Activated T-helper 1 cell treated with anti-CD3 and anti-CD28 coated beads, Interleukin-2, amount 50 U/mL, for 16 hours (primary cell): ENCODE measurements at places on chromosomes 5 and 9.

DNA sequence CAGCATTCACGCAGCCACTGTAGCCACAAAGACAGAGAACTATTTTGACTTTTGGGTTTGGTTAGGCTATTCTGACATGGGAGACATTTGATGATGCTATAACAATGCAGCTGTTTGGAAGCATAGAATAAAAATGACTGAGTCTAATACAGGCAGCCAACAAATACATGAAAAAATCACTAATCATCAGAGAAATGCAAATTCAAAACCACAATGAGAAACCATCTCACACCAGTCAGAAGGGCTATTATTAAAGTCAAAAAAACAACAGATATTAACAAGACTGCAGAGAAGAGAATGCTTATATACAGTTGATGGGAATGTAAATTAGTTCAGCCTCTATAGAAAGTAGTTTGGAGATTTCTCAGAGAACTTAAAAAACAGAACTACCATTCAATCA, 107.1 kb upstream of the POC5 start:
- no peak for DNase-seq

GRCh38 chr5:610744-611730, 1.1 kb upstream of the CEP72 start:
- no peak for DNase-seq

DNA sequence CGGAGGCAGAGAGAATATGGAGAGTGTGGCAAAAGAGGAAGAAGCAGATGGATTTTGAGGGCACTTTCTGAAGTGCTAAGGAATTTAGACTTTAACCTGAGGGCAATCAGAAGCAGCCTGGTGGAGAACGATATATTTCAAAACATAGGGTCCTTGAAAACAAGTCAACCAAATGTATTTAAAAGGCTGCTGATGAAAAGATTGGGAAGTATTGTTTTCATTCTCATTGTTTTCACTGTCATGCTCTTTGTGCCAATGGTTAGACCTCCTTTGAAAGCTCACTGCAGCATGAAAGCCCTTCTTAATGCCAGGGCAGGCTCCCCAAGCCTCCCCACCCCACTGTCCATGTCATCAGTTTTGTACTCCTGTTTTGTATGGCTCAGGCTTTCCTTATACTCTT, 2.5 kb upstream of the GPX3 start:
- no peak for DNase-seq

DNA sequence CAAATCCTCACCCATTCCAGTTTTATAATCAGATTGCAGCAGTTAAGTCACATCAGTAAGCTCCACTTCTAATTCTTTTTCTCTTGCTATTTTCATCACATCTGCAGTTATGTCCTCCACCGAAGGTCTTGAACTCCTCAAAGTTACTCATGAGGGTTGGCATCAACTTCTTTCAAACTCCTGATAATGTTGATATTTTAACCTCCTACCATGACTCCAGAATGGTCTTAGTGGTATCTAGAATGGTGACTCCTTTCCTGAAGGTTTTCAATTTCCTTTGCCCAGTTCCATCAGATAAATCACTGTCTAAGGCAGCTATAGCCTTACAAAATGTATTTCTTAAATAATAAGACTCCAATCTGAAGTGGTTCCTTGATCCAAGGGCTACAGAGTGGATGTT, 53.8 kb upstream of the EDIL3 start:
- DNase-seq, result no peak

GRCh38 chr9:126496781-126497659, 116.7 kb upstream of the LMX1B start:
- DNase-seq, result no peak

DNA sequence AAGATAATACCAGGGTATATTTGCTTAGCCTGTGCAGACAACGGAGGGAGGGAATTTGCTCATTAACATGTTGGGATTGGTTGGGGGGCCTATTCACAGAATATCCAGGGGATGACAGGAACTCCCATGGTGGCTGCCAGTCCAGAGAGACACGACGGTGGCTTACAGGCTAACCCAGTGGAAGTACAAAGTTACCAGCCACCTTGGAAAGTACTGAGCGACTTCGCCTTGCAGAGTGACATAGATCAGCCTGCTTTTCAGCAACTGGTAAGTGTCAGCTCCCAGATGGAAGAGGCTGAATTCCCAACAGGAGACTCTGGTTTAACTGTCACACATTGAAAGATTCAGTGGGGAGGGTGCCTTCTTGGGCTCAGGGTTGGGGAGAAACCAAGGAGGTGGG, 7.9 kb downstream of the ISL1 start:
- DNase-seq, result no peak

- no peak for DNase-seq
Observed at GRCh38 chr5:38117784-38118479, 140.4 kb upstream of the EGFLAM start.

DNA sequence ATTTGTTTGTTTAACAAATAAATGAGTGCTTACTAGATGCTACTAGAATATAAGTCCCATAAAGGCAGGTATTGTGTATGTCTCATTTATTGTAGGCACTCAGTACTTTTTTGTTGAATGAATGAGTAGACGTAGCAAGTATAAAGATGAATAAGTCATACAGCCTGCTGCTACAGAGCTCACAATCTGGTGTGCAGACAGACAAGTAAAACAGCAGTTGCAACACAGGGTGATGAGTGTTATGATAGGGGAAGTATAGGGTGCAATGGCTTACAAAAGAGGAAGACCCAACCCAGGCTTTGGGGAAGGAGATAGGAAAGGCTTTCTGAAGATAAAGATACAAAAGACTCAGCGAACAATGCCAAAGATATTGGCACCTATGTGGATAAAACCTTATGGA, 47.7 kb downstream of the SH3RF2 start:
- DNase-seq, result no peak

- no peak for DNase-seq
Observed at GRCh38 chr9:130689937-130690700, 3.5 kb upstream of the EXOSC2 start.

DNA sequence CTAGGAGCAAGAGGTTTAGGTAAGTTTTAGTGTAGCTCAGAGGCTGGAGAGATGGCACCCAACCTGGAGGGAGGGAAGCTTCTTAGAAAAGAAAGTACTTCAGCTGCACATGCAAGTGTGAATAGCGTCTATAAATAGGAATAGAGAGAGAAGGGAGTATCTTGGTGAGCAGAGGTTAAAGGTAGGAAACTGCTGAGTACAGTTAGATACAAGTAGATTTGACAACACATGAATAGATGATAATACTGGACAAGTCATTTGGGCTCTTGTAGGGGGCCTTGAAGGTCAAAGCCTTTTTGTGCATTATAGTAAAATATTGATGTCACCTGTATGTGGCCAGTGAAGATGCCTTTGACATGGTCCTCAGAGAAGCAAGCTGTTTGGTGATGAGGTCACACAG, 34.2 kb downstream of the ANP32B start:
- DNase-seq, result no peak

GRCh38 chr9:115378241-115378640, 260.3 kb upstream of the TNC start:
- no peak for DNase-seq

DNA sequence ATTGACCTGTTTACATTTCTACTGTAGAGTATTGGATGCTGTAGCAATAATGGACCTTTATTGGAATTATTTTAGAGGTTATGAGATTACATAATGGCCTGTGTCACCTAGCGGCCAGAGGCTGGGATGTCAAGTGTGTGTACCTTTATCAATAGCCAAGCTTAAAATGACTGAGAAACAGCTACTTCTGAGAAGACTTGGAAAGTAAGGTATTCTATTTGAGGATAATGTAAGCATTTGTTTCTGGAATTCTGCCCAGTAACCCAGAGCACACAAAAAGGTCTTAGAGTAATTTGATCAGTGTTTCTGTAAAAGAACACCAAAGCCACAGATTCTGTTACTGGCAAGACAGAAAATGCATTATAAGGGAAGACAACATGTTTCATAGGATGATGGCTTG, 116.8 kb downstream of the MACIR start:
- no peak for DNase-seq

DNA sequence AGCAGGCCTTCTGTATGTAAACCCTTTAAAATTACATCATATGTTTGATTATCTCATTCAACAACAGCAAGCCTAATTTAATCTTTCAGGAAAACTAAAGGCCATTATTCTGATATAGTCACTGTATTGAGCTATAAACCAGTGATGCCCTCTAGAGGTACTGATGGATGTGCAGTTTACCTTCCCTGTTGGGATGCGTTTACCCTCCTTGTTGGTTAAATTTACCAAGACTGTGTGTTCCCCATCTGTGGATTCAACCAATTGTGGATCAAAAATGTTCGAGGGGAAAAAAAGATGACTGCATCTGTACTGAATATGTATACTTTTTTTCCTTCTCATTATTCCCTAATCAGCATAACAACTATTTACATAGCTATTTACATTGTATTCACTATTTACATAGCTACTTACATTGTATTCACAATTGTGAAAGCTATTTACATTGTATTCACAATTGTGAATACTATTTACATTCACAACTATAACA, 3.7 kb upstream of the BAAT start:
- DNase-seq, result no peak

DNA sequence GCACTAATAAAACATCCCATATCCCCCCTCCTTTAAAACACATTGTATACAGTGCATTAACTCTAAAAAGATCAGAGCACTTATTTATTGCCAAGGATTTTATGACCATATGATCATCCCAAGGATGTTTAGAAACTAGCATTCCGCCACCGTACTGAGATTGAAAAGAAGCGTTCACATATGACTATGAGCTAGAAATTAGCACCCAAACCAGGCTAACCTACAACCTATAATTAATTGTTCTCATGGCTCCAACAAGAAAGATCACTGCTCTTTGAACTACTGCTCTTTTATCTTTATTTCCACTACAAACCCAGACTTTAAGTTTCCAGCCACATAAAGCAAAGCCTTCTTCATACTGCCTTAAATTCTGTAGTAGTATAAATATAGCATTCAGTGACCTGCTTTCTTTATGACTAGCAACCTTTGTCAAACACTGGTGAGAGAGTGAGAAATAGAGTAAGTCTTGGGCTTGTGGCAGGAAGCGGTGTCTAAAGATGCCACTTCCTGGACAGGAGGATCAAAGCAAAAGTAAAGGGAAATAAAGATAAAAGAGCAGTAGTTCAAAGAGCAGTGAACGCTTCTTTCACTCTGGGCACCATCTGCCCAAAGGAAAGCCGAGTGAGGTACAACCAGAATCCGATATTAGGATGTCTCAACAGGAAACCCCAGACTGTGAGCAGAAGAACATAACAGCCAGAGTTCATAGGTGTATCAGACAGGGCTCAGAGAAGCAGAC, 151.1 kb upstream of the ERCC6L2 start:
- DNase-seq, result no peak

DNA sequence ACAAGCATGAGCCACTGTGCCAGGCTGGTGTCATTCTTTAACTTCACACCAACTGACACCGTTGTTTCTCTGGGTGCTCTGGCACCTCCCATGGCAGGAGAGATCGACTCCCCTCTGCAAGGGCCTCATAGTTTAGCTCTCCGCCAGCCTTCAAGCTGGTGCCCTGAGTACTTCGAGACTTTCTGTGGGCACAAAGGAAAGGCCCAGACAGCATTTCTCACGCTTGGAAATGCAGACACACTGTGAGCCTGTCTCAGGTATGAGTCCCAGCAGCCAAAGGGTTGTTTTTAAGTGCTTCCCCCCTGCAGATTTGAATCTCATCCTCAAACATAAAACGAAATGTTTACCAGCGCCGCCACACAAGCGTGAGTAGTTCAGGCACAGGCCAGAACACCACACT, 11.1 kb upstream of the TCF7 start:
- no peak for DNase-seq

DNA sequence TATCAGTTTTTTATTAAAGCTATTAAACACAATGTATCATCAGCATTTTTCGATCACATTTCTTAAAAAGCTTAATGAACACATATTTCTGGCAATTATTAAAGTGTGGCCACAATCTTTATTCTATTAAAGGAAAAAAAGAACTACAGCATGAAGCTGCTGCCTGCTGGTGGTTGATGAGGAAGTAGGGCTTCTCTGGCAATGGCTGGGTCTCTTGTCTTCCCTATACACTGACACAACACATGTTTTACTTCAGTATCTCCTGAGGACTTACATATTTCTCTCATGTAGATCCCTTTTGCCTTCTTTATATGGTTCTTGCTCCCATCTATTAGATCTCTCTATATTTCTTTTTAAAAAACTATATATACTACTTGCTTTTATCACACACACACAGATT, 590.7 kb downstream of the RAB3C start:
- DNase-seq, result no peak

- no peak for DNase-seq
Observed at GRCh38 chr5:146345240-146345577, 6.6 kb downstream of the POU4F3 start.

DNA sequence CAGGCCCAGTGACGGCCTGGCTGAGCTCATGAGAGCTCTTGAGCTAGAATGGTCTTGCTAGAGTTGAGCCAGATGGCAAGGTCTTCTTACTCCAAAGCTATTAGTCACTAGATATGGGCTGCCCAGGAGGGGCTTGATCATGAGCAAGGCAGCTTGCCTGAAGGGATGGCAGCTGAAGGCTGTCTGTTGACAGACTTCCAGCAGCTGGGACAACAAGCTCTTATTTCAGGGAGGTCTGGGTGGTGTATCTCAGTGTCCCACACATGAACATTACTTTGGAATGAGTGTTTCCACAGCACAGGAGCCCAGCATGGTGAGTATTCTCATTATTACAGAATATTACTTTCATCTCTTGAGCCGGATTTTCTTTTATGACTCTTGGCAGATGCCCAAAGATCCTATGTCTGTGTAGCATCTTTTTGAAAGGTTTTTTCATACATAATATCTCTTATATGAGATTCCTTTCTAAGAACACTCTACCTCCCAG, 414.1 kb downstream of the ARHGEF28 start:
- DNase-seq, result no peak
